NCI-H446 treated with DMSO at 0.1 percent for 48 hours (cell line): ENCODE measurements at places on chromosomes 1 and 21.
A peak's percentile ranks its signal among the peaks of the same experiment; 100 is the strongest.

GRCh38 chr1:50605186-50605875 is 182.1 kb upstream of the DMRTA2 start:
- DNase-seq = peak; percentile 38

- no peak for DNase-seq
Measured at GRCh38 chr1:187226396-187226795, 397.6 kb downstream of the PLA2G4A start.

DNA sequence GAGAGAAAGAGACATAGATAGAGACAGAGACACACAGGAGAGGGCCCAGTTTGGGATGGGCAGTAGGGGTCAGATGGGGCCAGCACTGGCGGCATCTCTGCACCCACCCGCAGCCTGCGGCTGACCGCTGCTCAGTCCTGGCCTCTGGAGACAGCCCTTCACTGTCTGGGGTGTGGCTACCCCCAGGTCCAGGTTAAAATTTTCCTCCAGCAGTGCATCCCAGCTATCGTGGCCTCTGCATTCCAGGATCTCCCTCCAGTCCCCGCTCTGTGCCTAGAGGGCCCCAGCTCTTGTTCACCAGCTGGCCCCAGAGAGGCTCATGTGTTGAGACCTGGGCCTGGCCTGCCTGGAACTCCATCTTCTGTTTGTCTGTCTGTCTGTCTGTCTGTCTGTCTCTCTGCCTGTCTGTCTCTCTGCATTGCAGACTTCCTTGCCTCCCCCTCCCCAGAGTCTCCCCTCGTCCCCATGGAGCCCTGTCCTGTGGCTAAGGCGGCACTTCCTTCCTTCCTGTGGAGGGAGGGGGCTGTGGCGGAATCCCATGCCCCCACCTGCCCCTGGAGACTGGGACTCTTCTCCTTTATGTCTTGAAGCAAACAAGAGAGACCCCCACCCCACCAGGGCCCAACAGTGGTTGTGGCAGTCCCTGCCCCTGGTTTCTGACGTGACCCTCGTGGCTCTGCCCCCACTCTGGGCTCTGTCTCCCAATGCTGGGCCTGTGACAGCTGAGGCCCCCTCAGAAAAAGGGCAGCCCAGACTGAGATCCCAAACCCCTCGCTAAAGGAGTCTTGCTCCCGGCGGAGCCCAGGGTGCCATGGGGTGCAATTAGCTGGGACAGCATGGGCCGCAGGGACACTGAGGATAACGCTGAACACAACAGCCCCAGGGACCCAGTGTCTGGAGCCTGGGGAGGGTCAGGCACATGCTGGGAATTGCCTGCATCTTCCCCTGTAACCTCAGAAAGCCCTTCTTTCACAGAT is 241.8 kb downstream of the NPHP4 start:
- DNase-seq = no peak

DNA sequence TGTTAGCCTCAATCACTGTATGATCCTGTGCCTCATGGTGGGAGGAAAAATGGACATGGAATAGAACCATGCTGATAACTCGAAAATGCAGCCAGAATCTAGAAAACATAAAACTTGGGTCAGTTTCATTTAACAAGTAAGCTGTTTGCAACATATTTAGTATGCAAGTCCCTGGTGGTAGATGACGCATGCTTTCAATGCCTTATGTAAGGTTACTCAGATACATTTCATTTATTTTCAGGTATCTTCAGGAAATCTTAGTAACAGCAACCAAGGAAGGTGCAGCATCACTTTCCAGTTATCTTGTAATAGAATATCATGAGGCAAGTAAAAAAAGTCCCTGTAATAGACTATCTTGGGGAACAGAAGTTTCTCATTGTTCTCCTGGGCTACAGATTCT is 92.9 kb downstream of the RYR2 start:
- DNase-seq = no peak

GRCh38 chr1:166164995-166165660 is 1.7 kb downstream of the FAM78B start:
- no peak for DNase-seq

GRCh38 chr1:15785683-15786082 is 21.8 kb downstream of the UQCRHL start:
- DNase-seq = no peak

DNA sequence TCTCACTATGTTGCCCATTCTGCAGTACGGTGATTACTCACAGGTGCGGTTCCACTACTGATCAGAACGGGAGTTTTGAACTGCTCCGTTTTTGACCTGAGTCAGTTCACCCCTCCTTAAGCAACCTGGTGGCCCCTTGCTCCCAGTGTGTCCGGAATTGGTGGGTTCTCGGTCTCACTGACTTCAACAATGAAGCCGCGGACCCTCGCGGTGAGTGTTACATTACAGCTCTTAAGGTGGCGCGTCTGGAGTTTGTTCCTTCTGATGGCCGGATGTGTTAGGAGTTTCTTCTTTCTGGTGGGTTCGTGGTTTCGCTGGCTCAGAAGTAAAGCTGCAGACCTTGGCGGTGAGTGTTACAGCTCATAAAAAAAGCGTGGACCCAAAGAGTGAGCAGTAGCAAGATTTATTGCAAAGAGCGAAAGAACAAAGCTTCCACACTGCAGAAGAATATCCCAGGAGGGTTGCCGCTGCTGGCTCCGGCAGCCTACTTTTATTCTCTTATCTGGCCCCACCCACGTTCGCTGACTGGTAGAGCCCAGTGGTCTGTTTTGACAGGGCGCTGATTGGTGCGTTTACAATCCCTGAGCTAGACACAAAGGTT is 17.6 kb upstream of the PARP1 start:
- DNase-seq = no peak

DNA sequence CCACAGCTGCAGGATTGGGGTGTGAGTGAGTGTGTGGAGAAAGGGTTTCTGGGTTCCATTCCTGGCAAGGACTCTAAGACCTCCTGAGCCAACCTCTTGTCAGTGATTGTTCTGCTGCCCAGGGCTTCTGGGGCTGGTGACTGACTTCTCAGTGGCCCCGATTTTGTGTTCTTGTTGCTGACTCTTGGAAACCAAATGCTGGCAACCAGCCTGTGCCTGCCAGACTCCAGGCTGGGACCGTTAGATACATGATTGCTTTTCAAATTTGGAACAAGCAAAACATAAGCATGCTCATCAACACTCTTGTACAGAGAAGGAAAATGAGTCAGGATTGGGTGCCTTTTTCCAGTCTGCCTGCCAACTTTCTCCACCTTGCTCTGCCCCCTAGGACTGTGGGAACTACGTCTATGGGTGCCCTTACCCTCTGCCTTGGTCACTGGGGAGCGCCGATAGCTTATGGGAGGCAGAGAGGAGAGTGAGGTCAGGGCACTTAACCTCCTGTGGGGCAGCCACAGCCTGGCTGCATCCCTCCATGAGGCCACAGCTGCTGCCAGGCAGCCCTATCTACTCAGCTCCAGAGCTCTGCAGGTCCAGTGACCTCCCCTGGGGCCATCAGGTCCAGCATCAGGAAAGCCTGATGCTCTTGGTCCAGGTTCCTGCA is 39.3 kb upstream of the EPS8L3 start:
- DNase-seq = no peak
